ENCODE measurements at places on chromosomes 12 and 14.
A peak's percentile ranks its signal among the peaks of the same experiment; 100 is the strongest.

GRCh38 chr14:99718031-99718810, 34.1 kb downstream of the CYP46A1 start:
- DNase-seq: no peak

- DNase-seq: no peak
Observed at GRCh38 chr12:31444736-31445135, 118.8 kb upstream of the SINHCAF start.

DNA sequence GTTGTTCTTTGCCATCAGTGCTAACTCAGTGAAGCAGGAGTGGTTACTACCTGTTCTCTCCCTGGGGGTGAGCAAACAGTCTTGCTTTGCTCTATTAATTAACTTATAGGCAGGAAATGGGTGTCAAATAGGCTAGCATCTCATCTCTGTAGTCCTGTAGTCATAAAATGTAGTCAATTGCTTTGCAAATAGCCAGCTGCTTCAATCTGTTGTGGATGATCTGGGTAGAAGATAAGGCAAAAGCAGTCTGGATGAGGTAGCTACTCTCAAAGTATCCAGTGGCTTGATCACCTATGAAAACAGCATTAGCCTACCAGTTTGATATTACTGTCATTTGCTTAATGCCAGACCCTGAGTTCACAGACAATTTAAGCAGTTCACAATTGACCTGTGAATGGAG, 369.0 kb upstream of the TMTC1 start:
- DNase-seq: peak; percentile 73

- no peak for DNase-seq
Observed at GRCh38 chr12:96150442-96150841, 43.7 kb upstream of the ELK3 start.

GRCh38 chr12:50120521-50120920, 8.5 kb downstream of the COX14 start:
- DNase-seq: no peak

DNA sequence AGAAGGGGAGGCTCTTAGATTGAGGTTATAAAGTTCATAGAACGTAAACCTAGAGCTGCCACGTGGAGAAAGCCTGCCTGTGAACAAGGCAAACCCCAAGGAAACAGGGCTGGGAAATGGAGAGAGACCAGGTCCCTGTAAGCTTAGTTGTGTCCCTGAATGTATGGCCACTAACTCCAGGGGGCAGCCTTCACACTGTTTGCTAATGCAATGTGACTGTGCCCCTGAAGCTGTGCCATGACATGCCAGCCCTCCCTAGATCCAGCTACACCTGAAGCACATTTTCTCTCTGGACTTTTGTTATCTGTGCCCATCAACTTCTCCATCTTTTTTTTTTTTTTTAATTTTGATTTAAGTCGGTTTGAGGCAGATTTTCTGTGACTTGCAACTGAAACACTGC, 60.6 kb upstream of the TMCC3 start:
- peak; percentile 18 for DNase-seq

DNA sequence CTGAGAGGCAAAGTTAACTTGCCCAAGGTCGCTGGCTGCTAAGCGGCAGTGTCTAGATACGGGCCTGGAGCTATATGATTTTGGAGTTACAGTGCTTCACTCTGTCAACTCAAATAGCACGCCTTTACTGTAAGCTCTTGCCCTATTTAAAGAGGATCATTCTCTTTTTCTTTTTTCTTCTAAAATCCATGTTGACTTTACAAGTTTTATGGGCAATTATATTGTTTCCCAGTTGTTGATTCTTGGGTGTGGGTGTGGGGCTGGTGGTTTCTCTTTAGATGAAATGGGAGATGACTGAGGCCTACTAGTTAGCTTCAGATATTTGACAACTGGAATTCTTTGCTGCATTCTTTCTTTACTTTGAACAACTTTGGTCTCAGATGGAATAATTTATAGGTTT, 70.7 kb downstream of the C12orf75 start:
- no peak for DNase-seq

DNA sequence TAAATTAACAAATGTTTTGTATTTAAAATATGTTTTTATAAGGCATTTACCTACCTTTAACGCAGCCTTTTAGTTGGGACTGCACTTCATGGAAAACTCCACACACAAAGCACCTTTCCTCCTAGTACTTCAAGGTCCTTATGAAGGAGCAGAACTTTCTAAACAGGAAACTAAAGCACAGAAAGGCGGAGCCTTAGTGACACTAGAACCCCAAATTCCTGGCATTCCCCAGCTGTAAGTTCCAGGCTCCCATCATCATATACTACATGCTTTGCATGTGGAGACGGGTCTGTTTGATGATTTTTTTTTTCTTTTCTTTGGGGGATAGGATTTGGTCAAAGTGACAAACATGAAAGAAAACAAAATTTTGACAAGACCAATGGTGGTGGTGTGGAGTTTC, 39.5 kb downstream of the STXBP6 start:
- DNase-seq: no peak

GRCh38 chr12:49138587-49138986, 7.4 kb upstream of the TUBA1B start:
- DNase-seq: peak; percentile 28

DNA sequence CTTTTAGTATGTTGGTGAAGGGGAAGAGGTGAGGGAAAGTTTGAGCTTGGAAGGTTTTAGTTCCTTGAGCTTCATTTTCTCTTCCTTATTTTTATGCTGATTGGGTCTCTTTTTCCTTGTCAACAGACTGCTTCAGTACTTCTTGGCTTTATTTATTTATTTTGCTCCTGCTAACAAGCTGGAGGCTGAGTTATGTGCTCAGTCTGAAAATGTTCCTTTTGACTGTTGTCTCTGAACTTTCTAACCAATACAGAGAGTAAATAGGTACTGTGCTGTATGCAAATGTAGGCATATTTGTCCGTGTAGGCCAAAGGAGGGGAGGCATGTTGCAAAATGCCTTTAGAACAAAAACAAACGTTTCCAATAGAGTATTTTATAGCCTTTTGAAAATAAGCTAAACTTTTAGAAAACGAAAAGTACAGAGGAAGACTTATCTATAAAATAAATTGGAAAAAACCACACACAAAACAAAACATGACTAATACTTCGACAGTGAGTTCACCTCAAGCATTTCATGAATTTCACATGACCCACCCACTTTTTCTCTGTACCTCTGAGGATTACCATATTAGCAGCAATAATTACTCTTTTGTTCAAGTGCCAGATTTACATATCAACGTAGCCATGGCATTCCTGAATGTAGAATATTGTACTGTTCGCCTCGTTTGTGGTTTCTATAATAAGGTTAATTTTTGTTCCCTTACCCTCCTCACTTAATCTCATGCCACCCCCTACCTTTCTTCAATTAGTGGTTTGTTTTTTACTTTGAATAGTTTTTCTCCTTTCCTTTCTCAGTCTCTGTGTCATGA, 4.7 kb upstream of the CREBL2 start:
- no peak for DNase-seq

- DNase-seq: no peak
Observed at GRCh38 chr12:52813885-52814709, at the start of gene KRT4. KRT4 (minus strand) TSS chr12:52814116; CDS start chr12:52814058, 58 bp downstream.

- no peak for DNase-seq
Observed at GRCh38 chr12:51480978-51481377, 56.3 kb downstream of the SLC4A8 start.

DNA sequence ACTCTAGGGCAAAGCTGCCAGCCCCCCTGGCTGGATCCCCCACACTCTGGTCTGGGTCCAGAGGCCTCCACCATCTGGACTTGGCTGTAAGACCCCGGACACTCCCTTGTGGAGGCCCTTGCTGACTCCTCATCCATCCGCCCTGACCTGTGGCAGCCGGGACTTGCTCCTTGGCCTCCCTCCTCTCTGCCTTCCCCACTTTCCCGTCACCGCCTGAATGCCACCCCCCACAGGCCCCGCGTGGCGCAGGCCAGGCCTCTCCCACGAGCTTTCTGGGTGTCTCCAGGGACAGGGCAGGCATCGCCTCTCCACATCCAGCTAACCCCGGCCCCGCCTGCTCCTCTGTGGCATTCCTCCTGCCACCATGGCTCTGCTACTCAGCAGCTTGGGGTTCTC, 14.1 kb downstream of the JAG2 start:
- DNase-seq: no peak

DNA sequence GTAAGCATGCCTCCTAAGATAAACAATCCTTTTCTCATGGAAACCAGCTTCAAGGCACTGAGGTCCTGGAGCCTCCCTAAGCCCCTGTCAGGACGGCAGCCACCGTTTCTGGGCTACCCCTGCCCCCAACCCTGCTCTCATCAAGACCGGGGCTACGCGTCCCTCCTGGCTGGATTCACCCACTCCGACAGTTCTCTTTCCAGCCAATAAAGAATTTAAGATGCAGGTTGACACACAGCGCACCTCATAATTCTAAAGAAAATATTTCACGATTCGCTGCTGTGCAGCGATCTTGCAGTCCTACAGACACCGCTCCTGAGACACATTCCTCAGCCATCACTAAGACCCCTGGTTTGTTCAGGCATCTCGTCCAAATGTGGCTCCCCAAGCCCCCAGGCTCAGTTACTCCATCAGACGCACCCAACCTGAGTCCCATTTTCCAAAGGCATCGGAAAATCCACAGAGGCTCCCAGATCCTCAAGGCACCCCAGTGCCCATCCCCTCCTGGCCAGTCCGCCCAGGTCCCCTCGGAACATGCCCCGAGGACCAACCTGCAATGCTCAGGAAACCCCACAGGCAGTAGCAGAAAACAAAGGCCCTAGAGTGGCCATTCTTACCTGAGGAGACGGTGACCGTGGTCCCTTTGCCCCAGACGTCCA, 336.3 kb downstream of the TMEM121 start:
- no peak for DNase-seq

- no peak for DNase-seq
Observed at GRCh38 chr12:1174659-1175058, 183.6 kb downstream of the ERC1 start.

DNA sequence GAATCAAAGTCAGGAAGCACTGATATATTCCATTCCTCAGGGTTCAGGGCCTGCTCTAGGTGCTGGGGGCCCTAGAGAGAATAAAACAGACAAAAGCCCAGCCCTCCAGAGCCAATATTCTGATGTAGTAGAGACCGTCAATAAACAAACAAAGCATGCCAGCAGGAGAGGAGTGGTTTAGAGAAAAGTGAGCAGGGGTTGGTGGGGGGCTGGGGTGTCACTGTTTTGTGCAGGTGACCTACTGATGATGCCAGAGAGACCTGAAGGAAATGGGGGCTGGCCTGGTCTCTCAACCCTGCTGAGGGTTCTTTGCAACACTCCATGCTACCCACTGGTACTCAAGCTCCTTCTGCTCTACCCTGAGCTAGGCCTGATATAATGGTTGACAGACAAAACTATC, 26.5 kb downstream of the IL26 start:
- no peak for DNase-seq

DNA sequence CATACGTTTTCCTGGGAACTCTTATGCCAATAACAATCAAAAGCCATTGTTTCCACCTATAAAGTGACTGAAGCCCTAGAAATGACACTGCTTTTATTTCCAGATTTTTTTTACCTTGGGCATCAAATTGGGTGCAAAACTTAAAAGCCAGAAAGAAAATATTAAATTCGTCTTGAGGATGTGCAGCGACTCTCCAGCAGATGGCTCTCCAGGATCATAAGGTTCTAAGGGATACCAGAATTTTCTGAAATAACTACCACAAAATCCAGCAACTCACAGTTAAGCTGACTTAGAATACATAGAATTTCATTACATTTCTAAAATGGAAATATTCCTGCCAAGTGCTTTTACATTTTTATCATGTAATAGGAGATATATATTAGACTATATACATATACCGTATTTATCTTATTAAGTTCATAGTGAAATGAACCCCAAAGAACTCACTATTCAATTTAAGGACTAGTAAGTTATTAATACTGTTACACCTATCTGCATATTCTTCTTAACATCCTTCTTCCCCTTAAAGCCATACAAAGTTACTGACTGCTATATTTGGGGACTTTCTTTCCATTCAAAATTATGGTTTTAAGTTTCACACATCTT, 44.0 kb downstream of the ARMH4 start:
- peak; percentile 42 for DNase-seq

GRCh38 chr12:94027561-94027960, 120.8 kb upstream of the PLXNC1 start:
- DNase-seq: no peak

DNA sequence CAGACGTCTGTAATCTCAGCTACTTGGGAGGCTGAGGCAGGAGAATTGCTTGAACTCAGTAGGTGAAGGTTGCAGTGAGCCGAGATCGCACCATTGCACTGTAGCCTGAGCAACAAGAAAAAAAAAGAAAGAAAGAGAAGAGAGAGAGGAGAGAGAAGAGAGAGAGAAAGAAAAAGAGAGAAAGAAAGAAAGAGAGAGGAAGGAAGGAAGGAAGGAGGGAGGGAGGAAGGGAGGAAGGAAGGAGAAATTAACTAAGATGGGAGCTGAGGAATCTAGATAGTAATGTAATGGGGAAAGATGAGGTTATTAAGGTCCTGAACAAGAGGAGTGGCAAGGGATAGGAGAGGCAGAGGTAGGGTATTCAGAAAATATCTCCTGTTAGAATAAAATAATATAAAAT, 17.4 kb upstream of the SGPP1 start:
- DNase-seq: no peak

GRCh38 chr12:122545855-122546254, 18.8 kb downstream of the KNTC1 start:
- no peak for DNase-seq

GRCh38 chr12:4864575-4864974, 45.1 kb upstream of the KCNA1 start:
- no peak for DNase-seq

DNA sequence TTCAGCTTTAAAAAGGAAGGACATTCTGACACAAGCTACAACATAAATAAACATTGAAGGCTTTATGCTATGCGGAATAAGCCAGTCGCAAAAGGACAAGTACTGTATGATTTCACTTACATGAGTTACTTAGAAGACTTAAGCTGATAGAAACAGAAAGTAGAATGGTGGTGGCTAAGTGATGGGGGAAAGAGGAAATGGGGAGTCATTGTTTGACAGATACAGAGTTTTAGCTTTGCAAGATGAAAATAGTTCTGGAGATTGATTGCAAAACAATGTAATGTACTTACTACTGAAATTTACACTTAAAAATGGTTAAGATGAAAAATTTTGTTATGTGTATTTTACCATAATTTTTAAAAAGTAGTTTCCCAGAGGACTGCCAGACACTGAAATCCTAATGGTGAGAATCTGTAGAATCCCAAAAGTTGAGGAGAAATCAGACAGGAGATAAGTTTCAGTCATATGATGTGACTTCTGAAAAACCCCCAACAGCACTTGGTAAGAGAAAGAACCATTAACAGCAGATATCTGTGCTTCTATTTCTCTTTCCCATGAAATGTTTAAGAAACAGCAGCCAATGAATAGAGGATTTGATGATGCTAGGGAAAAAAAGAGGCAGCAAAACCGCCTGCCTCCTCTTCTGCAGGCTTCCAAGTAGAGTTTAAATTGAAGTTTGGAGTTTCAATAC, 16.6 kb upstream of the CLEC2A start:
- DNase-seq: no peak

DNA sequence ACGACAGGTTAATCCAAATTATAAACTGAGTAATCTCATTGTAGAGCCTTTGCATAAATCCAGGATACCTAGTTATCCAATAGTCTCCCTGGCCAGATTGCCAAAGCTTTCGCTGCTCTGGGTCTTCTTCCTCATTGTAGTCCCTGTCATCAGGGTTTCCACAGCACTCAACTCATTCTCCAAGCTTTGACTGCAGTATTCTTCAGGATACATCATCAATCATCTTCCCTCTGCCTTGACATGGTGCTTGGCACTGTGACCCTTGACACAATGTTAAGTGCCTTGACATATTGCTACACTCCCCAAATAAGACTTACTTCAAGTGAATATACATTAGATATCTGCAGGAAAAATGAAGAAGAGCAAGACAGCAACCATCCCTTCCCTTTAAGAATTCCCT, 60.1 kb upstream of the RESF1 start:
- DNase-seq: no peak

Measured in SK-N-DZ (cell line).